T-cell (primary cell): ENCODE measurements at places on chromosomes 2 and 18. TPM values are rescaled to one million over a fixed set of nuclear protein-coding genes. Genes with fewer than 3 reads are reported as not detected.

DNA sequence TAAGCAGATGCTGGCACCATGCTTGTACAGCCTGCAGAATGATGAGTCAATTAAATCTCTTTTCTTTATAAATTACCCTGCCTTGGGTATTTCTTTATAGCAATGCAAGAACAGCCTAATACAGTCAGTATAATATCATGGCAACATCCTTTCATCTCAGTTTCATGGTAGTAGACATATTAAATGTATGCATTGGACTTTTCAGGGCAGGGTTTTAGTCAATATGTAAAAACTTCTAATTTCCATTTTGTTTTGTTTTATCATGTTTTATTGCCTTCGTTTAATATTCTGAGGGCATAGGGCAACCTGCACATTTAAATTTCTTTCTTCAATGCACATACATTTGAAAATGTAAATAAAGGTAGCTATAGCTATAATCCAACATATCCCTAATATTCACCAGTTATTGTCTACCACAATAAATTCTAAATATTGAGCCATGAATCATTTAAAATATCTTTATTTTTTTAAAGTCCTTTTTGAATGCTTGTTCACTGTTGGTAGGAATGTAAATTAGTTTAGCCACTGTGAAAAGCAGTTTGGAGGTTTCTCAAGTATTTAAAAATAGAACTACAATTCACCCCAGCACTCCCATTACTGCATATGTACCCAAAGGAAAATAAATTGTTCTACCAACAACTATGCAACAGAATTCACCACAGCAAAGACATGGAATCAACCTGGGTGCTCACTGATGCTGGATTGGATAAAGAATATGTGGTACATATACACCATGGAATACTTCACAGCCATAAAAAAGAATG, 41.8 kb upstream of the GRB14 start:
- no peaks in the 10 kb centered on the region for H3K36me3 ChIP-seq
- H3K4me3 ChIP-seq = no peak overlapping the region
- H3K4me1 ChIP-seq = no peaks in the 10 kb centered on the region
- no peaks in the 10 kb centered on the region for H3K27me3 ChIP-seq

- H3K4me1 ChIP-seq = no peaks in the 10 kb centered on the region
- H3K4me3 ChIP-seq = no peak overlapping the region
- no peaks in the 10 kb centered on the region for H3K36me3 ChIP-seq
- H3K27me3 ChIP-seq = no peaks in the 10 kb centered on the region
- DNase-seq = no peak
- H3K27ac ChIP-seq = no peak overlapping the region
These were observed 112.1 kb downstream of the MBD2 start for GRCh38 chr18:54112356-54112755.

DNA sequence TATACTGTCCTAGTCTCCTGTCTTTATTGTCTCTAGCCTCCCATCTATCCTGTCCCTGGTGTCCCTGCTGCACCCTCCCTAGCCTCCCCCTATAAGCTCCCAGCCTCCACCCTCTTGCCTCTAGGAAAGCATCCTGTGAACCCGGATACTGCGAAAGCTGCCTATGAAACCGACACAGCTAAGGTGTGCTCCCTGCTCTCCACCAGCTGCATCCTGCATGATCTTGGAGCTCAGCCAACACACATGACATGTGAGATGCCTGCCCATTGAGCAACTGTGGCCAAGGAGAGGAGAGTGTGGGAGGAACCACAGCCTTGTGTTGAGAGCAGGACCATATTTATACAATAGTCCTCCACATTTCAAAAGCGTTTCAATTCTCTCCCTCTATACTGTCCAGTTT, 187.1 kb downstream of the ZBTB7C start:
- no peaks in the 10 kb centered on the region for H3K36me3 ChIP-seq
- no peak overlapping the region for H3K4me3 ChIP-seq
- H3K27me3 ChIP-seq = peaks cover 9% of the 10 kb centered on the region
- H3K4me1 ChIP-seq = no peaks in the 10 kb centered on the region

- H3K4me3 ChIP-seq = no peak overlapping the region
- no peaks in the 10 kb centered on the region for H3K27me3 ChIP-seq
- H3K27ac ChIP-seq = no peak overlapping the region
- H3K36me3 ChIP-seq = no peaks in the 10 kb centered on the region
- DNase-seq = no peak
- H3K4me1 ChIP-seq = no peaks in the 10 kb centered on the region
These were observed 138.9 kb downstream of the CDC42EP3 start for GRCh38 chr2:37532503-37532902.

DNA sequence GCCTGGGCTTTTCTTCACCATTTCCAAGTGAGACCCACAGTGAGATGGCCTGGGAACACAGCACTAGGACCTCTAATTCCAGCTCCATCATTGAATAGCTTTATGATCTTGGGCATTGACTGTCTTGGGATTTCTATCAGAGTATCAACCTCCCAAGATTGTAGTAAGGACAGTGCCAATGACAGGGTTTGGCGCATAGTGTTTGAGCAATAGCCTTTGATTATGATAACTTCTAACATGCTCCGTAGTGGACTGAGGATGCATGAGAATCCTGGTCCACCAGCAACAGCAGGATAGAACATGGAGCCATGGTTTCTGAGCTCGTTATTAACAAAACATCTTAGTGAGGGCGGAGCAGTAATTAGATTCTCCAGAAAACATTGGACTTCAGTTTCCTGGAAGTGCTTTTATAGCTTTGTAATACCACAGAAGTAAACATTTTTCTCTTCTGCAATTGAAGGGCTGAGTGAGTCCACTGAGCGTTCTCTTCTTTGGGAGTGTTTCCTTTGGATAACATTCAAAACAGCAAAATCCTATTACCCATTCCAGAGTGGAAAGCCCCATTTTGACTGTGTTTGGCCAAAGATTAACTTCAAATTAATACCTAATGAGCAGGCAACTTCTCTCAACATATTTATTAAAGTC, 63.7 kb downstream of the IL1R2 start:
- no peaks in the 10 kb centered on the region for H3K4me1 ChIP-seq
- no peak overlapping the region for H3K4me3 ChIP-seq
- no peak for DNase-seq
- H3K36me3 ChIP-seq = no peaks in the 10 kb centered on the region
- no peaks in the 10 kb centered on the region for H3K27me3 ChIP-seq

GRCh38 chr2:47601568-47601967, 181.4 kb upstream of the MSH6 start:
- no peaks in the 10 kb centered on the region for H3K36me3 ChIP-seq
- no peaks in the 10 kb centered on the region for H3K27me3 ChIP-seq
- H3K27ac ChIP-seq = no peak overlapping the region
- no peaks in the 10 kb centered on the region for H3K4me1 ChIP-seq
- H3K4me3 ChIP-seq = no peak overlapping the region
- DNase-seq = no peak

DNA sequence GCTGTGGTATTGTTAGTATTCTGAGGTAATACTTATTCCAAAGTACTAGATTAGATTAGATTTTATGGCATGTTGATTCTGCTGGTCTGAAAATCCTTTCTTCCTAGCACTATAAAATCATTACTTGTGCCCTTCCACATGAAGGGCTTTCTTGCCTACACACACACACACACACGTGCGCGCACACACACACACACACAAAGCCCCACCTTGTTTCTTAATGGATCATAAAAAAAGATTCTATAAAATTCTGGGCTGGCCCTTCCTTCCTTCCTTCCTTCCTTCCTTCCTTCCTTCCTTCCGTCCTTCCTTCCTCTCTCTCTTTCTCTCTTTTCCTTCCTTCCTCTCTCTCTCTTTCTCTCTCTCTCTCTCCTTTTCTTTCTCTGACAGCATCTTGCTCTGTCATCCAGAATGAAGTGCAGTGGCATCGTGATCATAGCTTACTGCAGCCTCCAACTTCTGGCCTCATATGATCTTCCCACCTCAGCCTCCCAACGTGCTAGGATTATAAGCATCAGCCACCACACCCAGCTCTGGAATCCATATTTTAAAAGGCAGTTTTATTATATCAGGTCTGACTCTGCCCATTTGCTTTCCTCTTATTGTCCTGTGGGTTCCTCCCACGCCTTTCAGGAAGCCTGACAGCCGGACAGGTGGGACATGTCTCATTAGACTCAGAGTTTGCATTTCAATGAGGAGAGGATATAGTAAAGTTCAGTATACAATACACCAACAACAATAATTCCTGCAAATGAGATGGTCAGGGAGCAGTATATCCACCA, 321.1 kb downstream of the PIK3C3 start:
- H3K4me1 ChIP-seq = no peaks in the 10 kb centered on the region
- H3K4me3 ChIP-seq = no peak overlapping the region
- H3K36me3 ChIP-seq = no peaks in the 10 kb centered on the region

DNA sequence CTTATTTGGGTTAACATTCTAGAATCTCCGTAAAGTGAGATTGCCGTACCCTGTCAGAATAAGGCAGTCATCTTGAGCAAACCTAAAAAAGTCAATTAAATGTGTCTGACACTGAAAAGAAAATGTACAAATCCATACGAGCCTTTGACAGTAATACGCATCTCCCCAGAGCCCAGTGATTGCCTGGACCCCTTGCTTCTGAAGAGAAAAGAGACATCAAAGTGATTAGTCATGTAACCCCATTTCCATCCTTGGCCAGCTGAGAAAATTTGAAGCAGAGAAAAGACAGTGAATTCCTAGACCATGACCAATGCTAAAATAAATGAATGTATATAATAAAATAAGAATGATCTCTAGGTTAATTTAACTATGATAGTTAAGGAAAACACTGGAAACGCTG, 1499.4 kb downstream of the SUCLG1 start:
- H3K27ac ChIP-seq = no peak overlapping the region
- no peaks in the 10 kb centered on the region for H3K27me3 ChIP-seq
- H3K36me3 ChIP-seq = no peaks in the 10 kb centered on the region
- no peak for DNase-seq
- no peak overlapping the region for H3K4me3 ChIP-seq
- H3K4me1 ChIP-seq = no peaks in the 10 kb centered on the region

DNA sequence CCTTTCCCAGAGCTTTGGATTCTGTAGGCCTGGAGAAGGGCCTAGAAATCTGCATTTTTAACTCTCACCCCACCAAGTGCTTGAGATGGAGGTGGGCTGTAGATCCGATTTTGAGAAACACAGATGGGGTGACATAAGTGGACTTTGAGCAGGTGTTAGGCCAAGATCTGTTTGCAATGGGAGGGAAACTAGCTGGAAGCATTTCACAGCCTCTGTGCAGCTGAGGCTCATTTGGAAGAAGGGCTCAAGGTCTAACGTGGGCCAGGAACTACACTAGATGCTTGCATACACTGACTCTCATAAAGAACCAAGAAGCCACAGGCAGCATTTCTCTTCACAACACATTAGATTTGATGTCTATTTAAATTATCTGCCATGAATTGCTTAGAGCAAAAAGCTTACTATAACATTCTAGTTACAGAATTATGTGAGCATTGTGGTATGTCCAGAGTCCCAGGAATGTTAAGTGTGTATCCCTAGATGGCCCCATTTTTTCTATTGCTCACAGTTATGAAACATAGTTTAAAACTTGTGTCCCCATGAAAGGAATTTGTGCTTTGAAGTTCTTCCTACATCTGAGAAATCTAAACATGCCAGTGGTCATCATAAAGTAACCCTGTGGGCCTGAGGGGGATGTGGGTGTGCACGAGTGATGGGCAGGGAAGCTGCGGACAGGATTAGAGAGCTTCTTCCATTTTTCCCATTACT, 77.2 kb downstream of the CD28 start:
- peaks cover 16% of the 10 kb centered on the region for H3K4me1 ChIP-seq
- H3K27ac ChIP-seq = no peak overlapping the region
- H3K36me3 ChIP-seq = no peaks in the 10 kb centered on the region

DNA sequence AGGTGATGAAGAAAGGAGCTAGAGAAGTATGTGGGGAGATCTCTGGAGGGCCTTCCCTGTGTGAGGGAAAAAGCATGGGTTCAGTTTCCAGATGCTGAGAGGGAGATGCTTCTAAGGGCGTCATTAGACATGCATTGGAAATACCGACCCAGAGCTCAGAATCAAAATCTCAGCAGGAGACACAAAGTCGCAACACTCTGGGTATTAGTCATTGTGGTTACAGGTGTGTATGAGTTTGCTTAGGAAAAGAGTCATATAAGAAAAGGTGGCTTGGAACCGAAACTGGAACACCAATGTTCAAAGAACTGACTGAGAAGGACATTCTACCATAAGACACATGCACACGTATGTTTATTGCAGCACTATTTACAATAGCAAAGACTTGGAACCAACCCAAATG, 477.1 kb downstream of the FBXO15 start:
- no peak overlapping the region for H3K4me3 ChIP-seq
- H3K27me3 ChIP-seq = no peaks in the 10 kb centered on the region
- H3K27ac ChIP-seq = no peak overlapping the region
- no peaks in the 10 kb centered on the region for H3K4me1 ChIP-seq
- no peak for DNase-seq

DNA sequence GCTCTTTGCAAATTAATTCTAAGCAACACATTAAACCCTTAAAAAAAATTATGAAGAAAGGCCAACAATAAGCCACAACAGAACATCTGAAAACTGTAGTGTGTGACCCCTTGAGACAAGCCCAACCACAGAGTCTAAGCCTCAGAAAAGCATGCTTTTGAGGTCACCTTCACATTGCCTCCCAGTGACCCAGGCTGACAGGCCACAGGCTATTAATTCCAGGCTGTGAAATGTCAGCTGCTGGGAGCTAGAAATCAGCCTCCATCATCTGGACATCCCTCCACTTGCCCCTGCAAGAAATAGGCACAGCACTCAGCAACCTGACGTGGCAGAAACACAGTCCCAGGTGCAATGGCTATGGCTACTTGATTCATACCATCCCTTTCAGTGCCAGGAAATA, 179.4 kb upstream of the ZFP36L2 start:
- no peak overlapping the region for H3K27ac ChIP-seq
- no peak overlapping the region for H3K4me3 ChIP-seq
- H3K36me3 ChIP-seq = no peaks in the 10 kb centered on the region
- no peaks in the 10 kb centered on the region for H3K4me1 ChIP-seq
- no peak for DNase-seq

GRCh38 chr18:50444539-50444938, 69.7 kb downstream of the SKA1 start:
- H3K27me3 ChIP-seq = no peaks in the 10 kb centered on the region
- no peak for DNase-seq
- no peak overlapping the region for H3K27ac ChIP-seq

- no peaks in the 10 kb centered on the region for H3K4me1 ChIP-seq
- H3K27me3 ChIP-seq = no peaks in the 10 kb centered on the region
- H3K4me3 ChIP-seq = no peak overlapping the region
- no peak for DNase-seq
- H3K36me3 ChIP-seq = no peaks in the 10 kb centered on the region
These were observed 16.9 kb upstream of the KCNG3 start for GRCh38 chr2:42510608-42511243.

- DNase-seq = no peak
- H3K36me3 ChIP-seq = no peaks in the 10 kb centered on the region
- no peaks in the 10 kb centered on the region for H3K4me1 ChIP-seq
- no peak overlapping the region for H3K4me3 ChIP-seq
- H3K27ac ChIP-seq = no peak overlapping the region
- no peaks in the 10 kb centered on the region for H3K27me3 ChIP-seq
These were observed 47.9 kb downstream of the ZEB2 start for GRCh38 chr2:144472046-144472412.

- no peak overlapping the region for H3K27ac ChIP-seq
- H3K27me3 ChIP-seq = peaks cover 5% of the 10 kb centered on the region
- DNase-seq = no peak
- H3K36me3 ChIP-seq = no peaks in the 10 kb centered on the region
- H3K4me3 ChIP-seq = no peak overlapping the region
- peaks cover 7% of the 10 kb centered on the region for H3K4me1 ChIP-seq
These were observed 283.4 kb upstream of the MYT1L start for GRCh38 chr2:2614452-2614851.

DOK6 gene
- total RNA-seq = not detected

OBSL1 gene
- total RNA-seq = 2.4 TPM

OXER1 gene
- 0.20 TPM for total RNA-seq

CLEC4F gene
- total RNA-seq = not detected

FAM228A gene
- 0.70 TPM for total RNA-seq

TAF4B gene
- total RNA-seq = 14.6 TPM

RGPD3 gene
- total RNA-seq = 0.16 TPM
